Spleen (tissue), 13 donors: ENCODE measurements at places on chromosomes 5 and 9. TPM values are rescaled to one million over a fixed set of nuclear protein-coding genes. Genes with fewer than 3 reads are reported as not detected.

PITX1 gene
- total RNA-seq, result not detected

GRCh38 chr5:154593071-154593470 is 115.0 kb upstream of the HAND1 start:
- DNase-seq, result no peak

DNA sequence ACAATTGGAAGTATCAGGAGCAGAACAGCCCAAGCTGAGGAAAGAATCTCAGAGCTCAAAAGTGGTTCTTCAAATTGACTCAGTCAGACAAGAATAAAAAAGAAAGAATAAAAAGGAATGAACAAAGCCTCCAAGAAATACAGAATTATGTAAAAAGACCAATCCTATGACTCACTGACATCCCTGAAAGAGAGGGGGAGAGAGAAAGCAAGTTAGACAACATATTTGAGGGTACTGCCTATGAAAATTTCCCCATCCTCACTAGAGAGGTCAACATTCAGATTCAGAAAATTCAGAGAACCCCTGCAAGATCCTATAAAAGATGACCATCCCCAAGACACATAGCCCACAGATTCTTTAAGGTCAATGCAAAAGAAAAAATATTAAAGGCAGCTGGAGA is 173.2 kb downstream of the ALDH1A1 start:
- DNase-seq, result no peak

DNA sequence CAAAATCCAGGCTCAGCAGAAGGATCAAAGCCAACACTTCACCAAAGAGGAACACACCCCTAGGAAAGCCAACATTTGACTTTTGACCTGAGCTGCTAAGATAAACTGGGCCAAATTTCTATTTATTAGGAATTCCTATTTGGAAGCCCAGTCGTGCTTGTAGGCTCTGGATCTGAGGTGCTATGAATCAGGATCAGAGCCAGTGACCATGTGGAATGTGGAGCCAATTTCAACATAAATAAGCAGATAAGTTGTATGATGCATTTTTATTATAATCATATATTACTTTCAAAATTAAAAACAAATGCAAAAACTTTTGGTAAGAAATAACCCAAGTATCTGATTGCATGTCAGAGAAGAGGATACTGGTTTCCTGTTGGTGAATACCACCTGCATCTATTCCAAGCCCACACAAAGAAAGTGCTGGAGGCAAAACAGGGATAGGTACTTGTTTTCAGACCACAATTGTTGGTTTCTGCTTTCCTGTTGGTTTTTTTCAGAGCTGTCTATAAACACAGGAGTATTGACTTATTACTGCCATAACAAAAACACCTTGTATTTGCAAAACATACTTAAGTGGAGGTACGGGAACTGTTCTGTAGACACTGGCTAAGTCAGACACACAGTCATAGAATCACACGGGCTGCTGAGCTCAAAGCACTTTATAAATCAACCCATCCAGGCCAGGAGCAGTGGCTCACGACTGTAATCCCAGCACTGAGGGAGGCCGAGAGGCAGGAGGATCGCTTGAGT is 52.8 kb downstream of the ARL15 start:
- DNase-seq, result no peak

- DNase-seq, result no peak
These were observed 461.4 kb upstream of the ST8SIA4 start for GRCh38 chr5:101364469-101364868.

AMACR gene
- 9.5 TPM for total RNA-seq
